ENCODE measurements at places on chromosomes 1 and 21.

- DNase-seq = no peak
Observed at GRCh38 chr1:40792036-40792435, 8.4 kb downstream of the KCNQ4 start.

- DNase-seq = no peak
Observed at GRCh38 chr1:100881687-100882086, 13.0 kb downstream of the EXTL2 start.

- DNase-seq = no peak
Observed at GRCh38 chr1:167510244-167510643, 8.1 kb downstream of the CD247 start.

DNA sequence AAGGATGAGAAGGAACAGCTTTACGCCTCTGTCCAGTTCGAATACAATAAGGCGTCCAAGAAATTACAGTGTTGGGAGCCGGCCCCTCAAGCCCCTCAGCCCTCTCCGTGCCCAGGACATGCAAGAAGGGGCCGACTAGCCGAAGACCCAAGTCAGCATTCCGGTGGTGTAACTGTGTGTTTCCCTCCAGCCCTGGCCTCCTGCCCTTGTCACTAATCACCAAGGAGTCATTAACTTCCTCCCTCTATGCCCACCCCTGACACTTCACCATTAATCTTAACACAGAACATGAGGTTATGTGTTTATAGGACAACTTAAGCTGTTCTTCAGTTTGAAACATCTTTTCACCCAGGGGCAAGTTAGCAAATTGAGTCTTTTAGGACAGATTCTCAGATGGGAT is 16.4 kb upstream of the C4BPB start:
- DNase-seq = no peak

DNA sequence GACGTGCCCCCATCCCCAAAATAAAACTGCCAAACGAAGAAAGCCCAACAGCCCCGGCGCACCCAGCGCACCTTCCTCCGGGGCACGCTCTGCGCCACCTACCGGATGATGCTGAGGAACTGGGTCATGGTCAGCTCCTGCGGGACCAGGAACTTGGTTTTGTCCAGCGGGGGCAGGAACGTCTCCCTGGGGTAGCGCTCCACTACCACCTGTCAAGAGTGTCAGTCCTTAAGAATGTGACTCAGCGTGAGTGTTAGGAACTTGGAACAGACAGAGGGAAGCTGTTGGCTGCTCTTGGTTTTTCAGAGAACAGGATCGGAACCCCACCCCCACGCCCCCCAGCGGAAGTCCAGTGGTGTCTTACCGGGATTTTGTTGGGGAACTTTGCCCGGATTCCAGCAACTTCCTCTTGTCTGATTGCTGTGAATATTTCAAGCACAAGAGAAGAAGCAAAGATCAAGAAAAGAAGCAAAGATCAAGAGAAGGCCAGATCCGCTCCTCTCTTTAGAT is 431 bp downstream of the MAP1LC3C start:
- peak; percentile 35 for DNase-seq

- DNase-seq = no peak
Observed at GRCh38 chr1:39808784-39809517, 20.3 kb upstream of the BMP8B start.

GRCh38 chr1:177023249-177023648 is 141.3 kb downstream of the ASTN1 start:
- DNase-seq = no peak

DNA sequence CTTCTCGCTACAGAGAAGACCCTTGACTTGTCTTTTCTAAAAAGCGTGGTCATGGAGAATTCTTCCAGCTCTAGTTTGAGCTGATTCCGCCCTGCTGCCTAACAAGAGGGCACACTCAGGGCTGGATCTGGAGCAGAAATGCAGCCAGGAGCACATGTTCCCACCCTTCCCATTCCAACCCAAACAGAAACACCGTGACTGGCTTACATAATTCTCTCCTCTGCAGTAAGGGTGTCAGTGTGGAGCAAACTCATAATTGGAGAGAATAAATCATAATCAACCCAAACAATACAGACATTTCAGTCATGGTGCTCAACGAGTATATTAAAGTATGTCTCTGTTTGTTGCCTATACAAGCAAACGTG is 34.5 kb downstream of the CTNNBIP1 start:
- no peak for DNase-seq

Data from GOT3 (cell line).